Stimulated activated CD4-positive, alpha-beta T cell treated with anti-CD3 and anti-CD28 coated beads, Interleukin-15, amount 100 ng/mL, for 1 hour (primary cell): ENCODE measurements at places on chromosomes 7 and 10.

- no peak for DNase-seq
Observed at GRCh38 chr10:16866541-16867275, 49.5 kb upstream of the RSU1 start.

DNA sequence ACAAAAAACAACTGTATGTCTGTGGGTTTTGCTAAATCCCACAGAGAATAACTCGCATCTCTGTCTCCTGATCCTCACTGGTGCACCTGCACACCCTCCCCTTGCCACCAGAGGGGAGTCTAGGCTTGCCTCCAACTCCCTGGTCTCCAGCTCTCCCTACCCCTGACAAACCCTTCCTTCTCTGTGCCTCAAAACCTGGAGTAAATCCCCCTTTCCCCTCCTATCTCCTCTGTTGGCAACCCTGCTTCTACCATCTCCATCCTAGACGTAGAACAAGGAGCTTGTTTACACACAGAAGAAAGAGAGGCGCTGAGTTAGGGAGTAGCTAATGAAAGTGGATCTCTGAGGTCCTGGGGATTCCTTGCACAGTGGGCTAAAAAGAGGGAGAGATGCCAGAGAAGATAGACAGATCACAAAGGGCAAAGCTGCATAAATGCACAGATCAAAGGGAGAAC, 6.0 kb downstream of the MBLAC1 start:
- peak; percentile 46 for DNase-seq

- DNase-seq: no peak
Observed at GRCh38 chr7:112887337-112887736, 97.1 kb upstream of the TMEM168 start.

GRCh38 chr7:105589356-105590077, 8.2 kb upstream of the EFCAB10 start:
- no peak for DNase-seq

- no peak for DNase-seq
Observed at GRCh38 chr10:22158426-22158825, 59.4 kb downstream of the EBLN1 start.

DNA sequence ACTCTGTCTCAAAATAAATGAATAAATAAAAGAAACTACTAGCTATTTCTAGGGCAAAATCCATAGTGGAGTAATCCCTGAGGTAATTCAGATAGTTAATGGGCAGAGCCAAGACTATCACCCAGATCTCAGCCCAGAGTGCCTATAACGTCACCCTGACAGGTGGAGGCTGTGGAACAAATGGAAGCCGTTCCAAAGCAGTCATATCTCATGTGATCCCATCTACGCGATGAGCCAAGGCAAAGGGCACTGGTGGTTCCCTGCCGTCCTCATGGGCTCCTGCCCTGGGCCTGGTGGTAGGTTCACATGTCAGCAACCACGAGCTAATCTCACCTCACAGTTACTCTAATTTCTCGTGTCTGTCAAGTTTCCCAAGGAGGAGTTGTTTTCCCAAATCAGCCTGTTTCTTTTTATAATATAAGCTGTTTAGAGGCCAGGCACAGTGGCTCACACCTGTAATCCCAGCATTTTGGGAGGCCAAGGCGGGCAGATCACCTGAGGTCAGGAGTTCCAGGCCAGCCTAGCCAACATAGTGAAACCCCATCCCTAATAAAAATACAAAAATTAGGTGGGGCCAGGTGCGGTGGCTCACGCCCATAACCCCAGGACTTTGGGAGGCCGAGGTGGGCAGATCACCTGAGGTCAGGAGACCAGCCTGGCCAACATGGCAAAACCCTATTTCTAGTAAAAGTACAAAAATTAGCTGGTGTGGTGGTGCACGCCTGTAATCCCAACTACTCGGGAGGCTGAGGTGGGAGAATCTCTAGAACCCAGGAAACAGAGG, 22.5 kb upstream of the ASCC1 start:
- DNase-seq: no peak

GRCh38 chr10:102106998-102107397, 13.2 kb downstream of the LDB1 start:
- no peak for DNase-seq

GRCh38 chr10:121926157-121926556, 1.7 kb downstream of the ATE1 start:
- no peak for DNase-seq

- DNase-seq: no peak
Observed at GRCh38 chr10:35378541-35379210, 42.4 kb downstream of the CCNY start.

- DNase-seq: no peak
Observed at GRCh38 chr10:311901-312665, 176.8 kb downstream of the ZMYND11 start.

- DNase-seq: no peak
Observed at GRCh38 chr7:33919449-33919848, 14.1 kb downstream of the BMPER start.

DNA sequence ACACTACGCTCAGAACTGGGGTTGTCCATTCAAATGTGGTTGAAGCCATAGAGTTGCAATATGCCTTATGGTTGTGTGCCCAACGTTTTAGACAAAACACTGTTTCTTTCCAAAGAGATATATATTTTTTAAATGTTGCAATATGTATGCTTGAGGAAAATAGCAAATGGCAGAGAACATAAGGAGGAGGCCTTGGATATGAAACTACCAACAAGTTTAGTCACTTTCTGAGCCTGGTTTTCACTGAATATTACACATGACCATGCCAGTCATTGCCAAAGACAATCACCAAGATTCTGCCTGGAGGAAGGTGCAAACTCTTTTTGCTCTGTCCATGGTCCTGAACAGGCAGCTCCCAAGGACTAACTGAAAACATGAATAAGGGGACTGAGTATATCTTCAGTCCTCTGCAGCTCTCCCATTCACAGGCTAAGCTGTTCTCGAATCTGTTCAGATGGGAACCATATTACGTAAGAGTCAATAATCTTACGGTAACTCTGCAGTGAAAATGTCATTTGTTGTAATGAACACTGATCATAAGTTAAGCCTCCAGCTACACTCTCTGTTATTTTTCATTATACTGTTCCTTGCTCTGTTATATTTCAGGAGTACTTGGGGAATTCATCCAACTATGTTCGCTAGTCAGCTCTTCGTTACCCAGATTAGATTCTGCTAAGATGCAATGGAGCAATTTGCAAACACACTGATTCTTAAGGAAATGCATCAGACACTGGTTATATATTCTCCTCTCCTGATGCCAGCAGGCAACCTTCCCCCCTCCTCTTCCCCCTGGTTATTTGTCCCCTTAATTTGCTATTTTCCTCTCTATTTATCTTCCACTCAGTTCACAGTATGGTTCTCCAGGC, 90.7 kb upstream of the C1QL3 start:
- no peak for DNase-seq

DNA sequence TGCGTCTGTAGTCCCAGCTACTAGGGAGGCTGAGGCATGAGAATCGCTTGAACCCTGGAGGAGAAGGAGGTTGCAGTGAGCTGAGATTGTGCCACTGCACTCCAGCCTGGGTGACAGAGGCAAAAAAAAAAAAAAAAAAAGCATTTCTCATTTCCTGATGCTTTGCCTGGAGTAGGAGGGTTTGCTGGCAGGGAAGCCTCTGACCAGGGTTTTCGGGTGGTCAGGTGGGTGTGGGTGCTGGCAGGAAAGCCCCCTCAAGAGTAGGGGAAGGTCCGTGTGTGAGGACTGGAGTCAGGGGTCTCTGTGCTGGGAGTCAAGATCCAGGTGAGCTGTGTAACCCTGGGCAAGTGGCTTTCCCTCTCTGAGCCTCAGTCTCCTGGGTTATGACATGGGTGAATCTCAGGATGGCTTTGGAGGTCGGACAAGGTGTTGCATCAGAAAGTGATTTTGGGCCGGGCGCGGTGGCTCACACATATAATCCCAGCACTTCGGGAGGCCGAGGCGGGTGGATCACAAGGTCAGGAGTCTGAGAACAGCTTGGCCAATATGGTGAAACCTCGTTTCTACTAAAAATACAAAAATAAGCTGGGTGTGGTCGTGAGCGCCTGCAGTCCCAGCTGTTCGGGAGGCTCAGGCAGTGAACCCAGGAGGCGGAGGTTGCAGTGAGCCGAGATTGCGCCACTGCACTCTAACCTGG, 3.2 kb downstream of the AMZ1 start:
- no peak for DNase-seq

- DNase-seq: no peak
Observed at GRCh38 chr7:16970732-16971482, 89.1 kb upstream of the AGR3 start.

GRCh38 chr10:19964625-19965024, 148.4 kb downstream of the PLXDC2 start:
- DNase-seq: no peak

DNA sequence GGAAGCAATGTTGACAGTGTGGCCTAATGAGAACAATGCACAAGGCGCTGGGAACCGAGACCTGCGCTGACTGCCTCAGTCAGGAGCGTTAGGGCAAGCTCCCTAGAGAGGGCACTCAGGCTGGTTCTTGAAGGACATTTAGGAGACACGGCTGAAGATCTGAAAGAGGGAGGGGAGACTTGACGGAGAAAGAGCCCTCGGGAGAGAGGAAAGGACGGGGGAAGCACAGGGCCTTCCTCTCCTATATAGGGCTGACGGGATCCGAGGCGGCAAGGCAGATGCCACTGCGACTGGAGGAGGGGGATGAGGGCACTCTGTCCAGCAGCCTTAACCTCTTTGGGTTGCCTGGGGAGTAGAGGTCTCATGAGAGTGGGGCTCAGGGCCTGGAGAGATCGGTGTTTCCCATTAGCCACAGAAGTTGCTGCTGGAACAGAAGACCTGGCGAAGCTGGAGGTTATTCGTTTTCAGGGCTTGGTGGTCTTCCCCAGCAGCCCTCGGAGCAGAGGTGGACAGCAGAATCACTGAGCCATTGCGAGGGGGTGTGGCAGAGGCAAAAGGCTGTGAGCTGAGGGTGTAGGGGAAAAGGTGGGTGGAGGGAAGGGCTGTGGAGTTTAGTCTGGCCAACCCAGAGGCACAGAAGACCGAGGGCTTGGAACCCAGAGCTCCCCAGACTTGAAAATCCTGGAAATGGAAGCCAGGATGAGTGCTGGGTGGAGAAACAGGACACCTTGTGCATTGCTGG, 36.0 kb downstream of the CLEC2L start:
- DNase-seq: no peak

DNA sequence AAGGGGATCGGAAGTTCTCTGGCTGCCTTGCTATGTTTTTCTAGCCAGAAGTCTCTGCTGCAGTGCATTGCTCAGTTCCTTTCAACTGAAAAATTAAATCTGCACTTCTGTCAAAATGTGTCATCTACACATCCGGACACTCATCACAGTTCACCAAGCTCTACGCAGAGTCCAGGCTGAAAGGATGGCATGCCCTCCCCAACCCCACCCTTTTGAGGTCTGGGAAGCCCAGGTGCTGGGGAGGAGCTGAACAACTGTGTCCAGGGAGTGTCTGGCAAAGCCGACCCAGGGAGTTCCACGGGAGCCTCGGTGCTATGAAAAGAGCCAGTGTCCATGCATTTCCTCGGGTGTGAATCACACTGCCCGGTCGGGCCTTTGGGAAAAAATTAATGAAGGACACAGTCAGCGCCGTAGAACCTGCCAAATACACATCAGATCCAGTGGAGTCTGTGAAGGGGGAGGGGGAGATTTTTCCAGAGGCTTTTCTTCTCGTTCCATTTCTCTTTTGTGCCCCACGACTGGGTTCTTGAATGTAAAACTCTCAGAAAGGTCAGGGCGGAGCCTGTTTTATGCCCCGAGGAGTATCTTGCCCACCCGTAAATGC, 757 bp upstream of the PALS2 start:
- DNase-seq: no peak

DNA sequence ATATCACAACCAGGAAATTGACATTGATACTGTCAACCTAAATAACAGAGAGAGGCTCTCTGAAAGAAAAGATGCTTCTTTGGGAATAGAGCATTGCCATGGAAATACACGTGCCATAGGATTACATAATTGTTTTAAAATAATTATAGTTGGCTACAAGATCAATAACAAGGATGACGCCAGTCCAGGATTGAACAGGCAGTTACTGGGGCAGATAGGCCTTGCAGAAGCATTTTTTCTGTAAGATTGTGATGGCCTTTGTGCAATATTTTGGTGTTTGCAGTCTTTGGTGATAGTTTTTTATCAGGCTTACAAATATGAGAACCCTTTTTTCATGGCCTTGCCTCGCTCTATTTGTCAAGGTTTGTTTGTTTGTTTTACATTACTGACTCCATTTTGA, 10.5 kb downstream of the ACADSB start:
- no peak for DNase-seq

DNA sequence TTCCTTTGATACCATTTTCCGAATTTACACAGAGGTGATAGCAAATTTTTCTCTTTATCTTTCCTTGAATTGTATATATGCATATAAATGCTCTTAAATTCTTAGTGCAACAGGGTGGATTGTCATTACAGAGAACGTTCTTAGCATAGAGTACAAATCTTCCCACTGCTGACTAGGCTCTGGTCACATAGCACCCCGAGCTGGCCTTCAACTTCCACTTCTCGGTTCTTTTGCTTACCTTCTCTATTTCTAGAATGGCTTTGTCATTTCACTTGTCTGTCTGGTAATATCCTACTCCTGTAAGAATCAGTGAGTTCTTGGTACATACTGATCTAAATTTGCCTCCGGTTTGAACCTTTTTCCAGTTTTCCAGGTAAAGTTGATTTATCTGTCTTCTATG, 13.4 kb downstream of the ADIRF start:
- no peak for DNase-seq

- no peak for DNase-seq
Observed at GRCh38 chr10:107653832-107654287, 489.4 kb upstream of the SORCS1 start.

- no peak for DNase-seq
Observed at GRCh38 chr7:82675396-82675795, 231.8 kb upstream of the CACNA2D1 start.

- peak; percentile 2 for DNase-seq
Observed at GRCh38 chr10:100621360-100622205, 85.8 kb downstream of the HIF1AN start.

GRCh38 chr10:44831581-44831980, 79.6 kb upstream of the TMEM72 start:
- DNase-seq: no peak

DNA sequence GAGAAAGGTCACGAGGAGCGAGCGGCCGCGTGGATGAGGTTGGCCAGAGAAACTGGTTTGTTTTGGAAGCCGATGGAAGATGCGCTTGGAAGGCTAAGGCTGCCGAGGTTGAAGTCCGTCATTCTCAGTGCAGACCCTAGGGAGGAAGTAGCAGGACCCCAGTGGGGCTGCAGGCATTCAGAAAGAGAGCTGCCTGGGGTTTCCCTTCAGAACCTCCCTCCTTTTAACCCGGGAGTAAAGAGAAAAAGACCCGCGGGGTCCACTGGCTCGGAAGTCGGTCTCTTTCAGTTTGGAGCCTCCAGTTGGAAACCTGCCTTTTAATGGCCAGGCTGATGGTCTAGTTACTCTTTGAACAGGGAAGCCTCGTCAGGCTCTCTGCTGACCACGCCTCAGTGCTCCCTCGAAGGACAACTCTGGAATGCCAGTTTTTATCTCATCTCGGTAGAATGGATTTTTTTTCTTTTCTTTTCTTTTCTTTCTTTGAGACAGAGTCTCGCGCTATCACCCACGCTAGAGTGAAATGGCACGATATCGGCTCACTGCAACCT, 188.6 kb downstream of the CUX1 start:
- no peak for DNase-seq
